ENCODE measurements at places on chromosomes 16 and 17. TPM values are rescaled to one million over a fixed set of nuclear protein-coding genes. Genes with fewer than 3 reads are reported as not detected.

DNA sequence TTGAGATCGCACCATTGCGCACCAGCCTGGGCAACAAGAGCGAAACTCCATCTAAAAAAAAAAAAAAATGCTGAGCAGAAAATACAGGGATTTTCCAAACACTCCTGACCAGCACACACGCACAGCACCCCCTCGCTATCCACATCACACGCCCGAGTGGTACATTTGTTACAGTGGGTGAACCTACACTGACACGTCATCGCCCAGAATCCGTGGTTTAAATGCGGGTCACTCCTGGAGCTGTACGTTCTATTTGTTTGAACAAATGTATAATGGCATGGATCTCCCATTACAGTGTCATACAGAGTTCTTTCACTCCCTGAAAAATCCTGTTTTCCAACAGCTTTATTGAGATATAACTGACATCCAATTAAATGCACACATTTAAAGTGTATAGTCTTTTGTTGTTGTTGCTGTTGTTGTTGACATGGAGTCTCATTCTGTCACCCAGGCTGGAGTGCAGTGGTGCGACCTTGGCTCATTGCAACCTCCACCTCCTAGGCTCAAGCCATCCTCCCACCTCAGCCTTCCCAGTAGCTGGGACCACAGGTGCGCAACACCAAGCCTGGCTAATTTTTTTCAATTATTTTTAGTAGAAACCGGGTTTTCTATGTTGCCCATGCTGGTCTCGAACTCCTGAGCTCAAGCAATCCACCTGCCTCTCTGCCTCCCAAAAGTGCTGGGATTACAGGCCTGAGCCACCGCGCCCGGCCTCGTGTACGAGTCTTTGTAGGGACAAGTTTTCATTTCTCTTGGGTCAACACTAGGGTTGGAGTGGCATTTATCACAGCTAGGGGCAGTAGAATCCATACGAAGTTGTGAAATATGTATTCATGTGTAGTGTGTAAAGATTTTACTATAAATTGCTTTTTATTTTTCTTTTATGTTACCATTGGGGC lies 4.4 kb upstream of the CARHSP1 start:
- no peak for DNase-seq

DNA sequence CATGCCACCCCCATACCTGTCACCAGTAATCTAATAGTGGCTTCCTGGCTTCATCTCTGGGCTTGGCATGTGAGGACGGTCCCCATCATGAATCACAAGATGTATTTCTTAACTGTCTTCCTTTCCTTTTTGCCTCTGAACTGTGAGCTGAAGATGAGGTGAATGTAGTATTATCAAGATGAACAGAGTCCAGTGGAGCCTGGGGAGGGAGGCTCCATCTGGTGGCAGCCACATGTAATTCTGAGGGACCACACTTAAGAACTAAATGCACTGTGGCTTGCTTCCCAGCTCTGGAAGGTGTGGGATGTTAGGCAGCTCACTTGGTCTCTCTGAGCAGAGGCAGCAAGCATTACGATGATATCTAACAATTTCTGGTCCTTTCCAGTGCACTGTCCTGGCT lies 354.9 kb upstream of the ASIC2 start:
- DNase-seq = peak; percentile 29

DNA sequence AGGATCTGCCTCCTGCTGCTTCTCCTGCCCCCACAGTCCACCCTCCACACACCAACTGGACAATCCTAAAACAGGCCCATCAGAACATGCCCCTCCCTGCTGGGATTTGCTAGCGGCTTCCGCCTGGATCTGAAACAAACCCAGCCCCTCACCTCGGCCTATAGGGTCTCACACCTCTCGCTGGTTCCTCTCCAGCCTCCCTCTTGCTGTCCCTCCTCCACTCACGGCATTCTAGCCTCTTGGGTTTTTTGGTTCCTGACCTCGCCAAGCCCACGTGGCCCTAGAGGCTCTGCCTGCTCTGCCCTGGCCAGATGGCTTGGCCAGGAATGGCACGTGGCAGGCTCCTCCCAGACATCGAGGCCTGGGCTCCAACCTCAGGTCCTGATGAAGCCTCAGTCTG lies 15.7 kb upstream of the MTSS2 start:
- no peak for DNase-seq

DNA sequence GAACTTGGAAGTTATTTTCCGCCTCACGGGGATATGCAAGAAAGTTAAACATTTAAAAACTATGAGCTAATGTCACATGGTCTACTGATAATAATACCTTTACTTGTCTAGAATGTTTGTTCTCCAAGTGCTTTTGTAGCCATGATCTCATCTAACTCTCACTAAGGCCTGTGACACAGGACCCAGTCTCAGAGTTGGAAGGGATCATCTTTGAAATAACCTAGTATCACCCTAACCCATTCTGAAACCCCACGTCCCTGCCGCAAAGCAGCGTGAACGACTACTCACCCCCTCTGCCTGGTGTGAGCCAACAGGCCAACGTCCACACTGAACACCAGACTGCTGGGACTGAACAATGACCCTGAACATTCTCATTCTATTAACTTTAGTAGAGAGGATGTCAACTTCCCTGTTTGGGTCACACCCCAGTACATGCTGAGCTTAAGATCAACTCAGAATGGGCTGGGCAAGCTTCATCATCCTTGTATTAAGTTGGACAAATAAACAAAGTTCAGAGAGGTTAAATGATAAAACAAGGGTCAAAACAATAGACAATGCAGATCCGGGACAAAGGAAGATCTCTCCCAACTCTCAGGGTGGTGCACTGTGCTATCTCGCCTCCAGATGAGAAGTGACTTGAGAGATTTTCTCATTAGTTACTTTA lies 54.8 kb upstream of the BCAR1 start:
- no peak for DNase-seq

DNA sequence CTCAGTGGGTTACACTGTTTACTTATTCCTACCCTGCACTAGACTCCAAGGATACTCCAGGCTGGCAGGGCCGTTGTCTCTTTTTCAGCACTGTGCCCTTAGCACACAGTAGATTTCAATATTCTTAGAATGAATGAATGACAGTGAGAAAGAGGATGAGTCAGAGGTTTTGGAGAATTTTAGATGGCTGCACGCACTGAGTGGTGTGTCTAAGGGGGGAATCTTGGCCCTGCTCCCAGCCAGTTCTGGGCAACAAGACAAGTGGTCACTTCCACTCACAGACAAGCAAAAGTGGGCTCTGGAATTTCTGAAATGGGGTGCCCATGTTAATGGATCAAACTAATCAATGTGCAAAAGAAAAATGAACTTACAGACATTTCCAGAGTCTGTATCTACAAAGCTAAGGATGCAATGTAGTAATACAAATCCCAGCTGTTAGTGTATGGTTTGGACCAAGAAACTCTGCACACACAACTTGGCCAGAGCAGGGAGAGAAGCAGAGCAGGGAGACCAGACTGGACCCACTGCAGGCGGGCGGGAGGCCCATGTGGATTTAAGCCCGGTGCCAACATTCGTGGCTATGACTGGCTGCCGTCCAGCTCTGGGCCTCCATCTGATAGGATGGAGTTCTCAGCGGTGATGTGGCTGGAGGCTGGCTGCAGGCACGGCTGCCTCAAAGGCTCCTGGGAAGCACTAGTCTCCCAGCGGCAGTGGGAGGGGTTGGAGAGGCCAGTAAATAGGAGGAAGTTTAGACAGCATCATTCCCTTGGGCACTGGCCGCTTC lies 95.6 kb upstream of the CDYL2 start:
- DNase-seq = peak; percentile 56

DNA sequence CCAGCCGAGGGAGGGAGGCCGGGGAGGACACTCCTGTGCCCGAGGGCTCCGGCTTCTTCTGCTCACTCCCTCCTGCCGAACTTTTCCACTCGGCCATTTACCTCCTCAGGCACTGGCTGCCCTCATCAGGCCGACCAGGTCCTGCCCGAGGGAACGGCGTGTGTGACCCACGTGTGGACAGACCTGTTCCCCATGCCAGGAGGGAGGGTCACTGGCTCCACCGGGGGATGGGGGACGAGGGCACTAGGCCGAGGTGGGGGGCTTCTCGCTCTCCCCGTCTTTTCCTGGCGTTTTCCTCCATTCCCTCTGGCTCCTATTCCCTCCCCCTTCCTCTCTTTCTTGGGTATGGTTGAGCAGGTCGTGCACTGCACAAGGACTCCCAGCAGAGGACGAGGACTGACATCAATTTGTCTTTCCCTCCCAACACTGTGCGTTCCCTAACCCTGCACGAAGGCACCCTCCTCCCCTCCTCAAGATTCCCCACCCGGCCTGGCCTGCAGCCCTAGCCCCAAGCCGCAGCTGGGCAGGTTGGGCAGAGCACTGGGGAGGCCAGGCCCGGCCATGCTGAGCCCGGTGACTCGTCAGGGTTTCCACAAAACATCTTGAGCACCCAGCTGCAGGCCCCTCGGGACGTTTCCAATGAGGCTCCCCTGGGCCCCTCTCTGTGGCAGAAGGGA lies 3.2 kb upstream of the IL17C start:
- peak; percentile 40 for DNase-seq

DNA sequence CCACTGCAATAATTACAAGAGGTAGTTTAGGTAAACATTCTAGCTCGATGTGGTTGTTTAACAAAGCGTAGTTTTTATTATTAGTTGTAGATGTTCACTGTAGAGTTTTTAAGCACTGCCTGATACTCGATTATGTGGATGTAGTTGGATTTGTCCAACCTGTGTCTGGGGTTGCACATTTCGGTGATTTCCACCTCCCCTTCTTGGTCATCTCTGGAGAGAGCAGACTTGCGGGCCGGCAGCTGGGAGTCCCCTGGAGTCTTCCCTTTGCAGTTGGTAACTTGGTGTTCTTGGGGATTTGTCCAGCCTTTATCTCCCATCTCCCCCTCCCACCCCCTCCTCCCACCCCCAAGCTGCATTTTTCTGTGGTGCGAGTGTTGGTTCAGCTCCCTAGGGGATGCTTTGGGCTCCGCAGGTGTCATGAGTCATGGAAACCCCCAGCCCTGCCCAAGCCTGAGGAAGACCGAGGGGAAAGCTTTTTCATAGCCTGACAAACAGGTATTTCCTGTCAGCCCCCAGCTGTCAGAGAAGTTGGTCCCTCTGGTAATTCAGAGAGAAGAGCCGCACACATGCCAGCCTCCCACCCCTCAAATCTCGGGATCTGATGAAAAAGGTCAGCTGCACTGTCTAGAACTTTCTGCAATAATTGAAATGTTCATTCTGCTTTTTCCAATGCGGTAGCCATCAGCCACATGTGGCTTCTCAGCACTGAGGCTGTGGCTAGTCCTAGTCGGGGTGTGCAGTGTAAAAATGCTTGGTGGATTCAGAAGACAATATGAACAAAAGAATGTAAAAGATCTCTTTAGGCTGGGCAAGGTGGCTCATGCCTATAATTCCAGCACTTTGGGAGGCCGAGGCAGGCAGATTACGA lies 50.3 kb downstream of the KSR1 start:
- no peak for DNase-seq

GRCh38 chr17:80986816-80987475 lies 4.7 kb upstream of the CHMP6 start:
- DNase-seq = no peak

DNA sequence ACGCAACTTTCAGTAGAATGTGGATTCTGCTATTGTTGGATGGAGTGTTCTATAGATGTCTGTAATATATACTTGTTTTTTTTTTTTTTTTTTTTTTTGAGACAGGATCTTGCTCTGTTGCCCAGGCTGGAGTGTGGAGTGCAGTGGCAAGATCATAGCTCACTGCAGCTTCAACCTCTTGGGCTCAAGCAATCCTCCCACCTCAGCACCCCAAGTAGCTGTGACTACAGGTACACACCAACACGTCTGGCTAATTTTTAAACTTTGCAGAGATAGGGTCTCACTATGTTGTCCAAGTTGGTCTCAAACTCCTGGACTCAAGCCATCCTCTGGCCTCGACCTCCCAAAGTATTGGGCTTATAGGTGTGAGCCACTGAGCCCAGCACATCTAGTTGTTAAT lies 27.2 kb upstream of the CCL22 start:
- DNase-seq = no peak

GRCh38 chr16:50263940-50264929 lies 2.1 kb upstream of the ADCY7 start:
- DNase-seq = peak; percentile 47

DNA sequence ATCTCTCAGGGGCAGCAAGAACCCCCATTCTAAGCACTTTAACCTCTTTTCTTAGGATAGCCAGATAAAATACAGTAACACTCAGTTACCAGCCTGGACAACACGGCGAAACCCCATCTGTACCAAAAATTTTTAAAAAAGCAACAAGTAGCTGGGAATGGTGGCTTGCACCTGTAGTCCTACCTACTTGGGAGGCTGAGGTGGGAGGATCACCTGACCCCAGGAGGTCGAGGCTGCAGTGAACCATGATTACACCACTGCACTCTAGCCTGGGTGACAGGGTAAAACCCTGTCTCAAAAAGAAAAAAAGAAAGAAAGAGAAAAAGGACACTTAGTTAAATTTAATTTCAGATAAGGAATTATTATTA lies 28.6 kb upstream of the UBE2G1 start:
- no peak for DNase-seq

DNA sequence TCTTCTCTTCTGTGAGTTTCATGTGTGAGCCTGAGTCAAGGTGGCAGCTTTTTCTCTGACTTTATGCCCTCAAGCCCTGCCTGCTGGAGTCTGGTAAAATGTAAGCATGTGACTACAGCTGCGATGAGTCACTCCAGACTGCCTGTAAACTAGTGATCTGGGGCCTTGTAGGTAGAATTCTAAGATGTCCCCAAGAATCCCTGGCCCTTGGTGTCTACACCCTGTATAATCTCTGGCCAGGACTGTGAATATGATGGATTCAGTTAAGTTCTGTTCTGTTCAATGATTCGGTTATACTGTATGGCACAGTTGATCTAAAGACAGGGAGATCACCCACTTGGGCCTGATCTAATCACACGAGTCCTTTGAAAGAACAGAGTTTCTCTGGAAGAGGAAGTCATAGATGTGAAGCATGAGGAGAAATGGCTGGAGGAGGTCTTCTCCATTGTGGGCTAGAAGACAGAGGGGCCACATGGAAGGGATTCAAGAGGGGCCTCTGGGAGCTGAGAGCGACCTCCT lies 29.8 kb downstream of the PRSS54 start:
- DNase-seq = peak; percentile 81

- DNase-seq = no peak
Observed at GRCh38 chr17:33519692-33520091, 226.6 kb upstream of the ASIC2 start.

DNA sequence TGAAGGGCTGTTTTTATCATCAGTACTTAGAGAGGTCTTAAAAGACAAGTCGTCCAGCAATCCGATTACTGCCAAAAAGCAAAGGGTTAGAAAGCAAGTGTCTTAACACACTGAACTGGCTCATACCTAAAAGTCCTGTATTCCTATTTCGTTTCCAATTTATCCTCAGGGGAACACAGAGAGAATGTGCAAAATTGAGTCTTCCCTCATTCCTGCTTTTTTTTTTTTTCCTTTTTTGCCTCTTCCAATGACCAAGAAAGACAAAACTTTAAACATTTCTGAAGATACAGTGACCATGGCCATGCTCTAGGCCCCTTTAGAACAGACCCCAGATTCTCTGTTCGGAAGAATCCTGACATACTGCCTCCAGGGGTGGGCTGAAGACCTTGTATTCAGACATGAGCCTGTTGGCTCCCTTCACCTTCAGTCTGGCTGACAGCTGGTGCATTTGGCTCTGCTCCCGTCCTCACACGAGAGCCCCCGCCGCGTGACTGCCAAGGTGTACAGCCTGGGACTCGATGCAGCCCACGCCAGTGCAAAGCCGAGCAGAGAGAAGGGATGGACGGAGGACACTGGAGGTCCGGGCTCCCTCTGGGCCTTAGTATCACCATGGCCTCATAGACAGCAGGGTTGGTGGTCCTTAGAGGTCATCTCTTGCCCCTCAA lies 47.0 kb downstream of the COTL1 start:
- DNase-seq = no peak

GRCh38 chr16:78473031-78473699 lies 373.7 kb downstream of the WWOX start:
- DNase-seq = no peak

Gene YBX2
- not detected for total RNA-seq

Gene JMJD8
- 35.4 TPM for total RNA-seq

Gene HCRT
- total RNA-seq = not detected

Gene CACNG4
- not detected for total RNA-seq

Gene PTX4
- 0.32 TPM for total RNA-seq
